ENCODE measurements at places on chromosomes 5 and 9.
A peak's percentile ranks its signal among the peaks of the same experiment; 100 is the strongest.

DNA sequence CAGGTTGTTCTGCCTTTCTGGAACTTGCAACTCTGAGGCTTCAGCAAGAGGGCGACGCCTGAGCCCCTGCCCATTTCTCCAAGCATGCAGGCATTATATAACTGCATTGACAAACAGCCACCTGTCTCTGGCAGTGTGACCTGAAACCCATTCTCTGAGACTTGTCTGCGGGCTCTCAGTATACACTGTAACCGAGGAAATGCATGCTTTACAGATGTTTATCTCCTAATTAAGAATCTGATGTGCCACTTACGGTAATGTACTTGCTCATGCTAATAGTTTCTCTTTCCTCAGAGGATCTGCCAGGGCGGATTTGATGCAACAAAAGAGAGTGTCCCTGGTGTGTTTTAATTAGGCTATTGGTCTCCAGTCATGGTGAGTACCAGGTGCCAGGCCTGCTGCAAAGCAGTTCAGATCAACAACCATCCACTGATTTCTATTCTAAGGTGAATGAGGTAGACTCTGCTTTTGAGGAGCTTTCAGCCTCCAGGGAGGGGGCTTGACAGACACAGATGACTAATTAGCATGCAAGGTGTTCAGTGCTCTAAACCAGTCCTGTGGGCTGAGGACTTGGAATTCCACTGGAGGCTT is 593.7 kb upstream of the KLF4 start:
- no peak for DNase-seq

DNA sequence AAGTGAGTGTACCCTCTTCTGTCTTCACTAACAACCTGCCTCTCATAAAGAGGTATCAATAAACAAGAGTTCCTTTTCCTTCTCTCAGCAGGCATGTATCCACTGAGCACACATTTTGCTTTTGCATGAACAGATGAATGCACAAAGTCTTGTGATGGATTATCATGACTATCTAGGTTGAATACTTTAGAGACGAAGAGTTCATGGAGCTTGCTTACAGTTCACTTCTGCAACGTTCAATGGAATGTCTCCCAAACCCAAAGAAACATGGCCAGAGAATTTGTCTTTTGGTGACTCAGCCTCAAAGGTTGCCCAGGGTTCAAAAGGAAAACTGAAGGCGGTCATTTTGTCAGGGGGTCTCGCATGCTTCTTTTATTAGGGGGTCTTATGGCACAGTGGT is 55.4 kb downstream of the BRINP1 start:
- DNase-seq: no peak

GRCh38 chr5:150376799-150377771 is 19.6 kb downstream of the TCOF1 start:
- DNase-seq: no peak

- DNase-seq: no peak
Observed at GRCh38 chr5:20323323-20323722, 335.3 kb upstream of the CDH18 start.

DNA sequence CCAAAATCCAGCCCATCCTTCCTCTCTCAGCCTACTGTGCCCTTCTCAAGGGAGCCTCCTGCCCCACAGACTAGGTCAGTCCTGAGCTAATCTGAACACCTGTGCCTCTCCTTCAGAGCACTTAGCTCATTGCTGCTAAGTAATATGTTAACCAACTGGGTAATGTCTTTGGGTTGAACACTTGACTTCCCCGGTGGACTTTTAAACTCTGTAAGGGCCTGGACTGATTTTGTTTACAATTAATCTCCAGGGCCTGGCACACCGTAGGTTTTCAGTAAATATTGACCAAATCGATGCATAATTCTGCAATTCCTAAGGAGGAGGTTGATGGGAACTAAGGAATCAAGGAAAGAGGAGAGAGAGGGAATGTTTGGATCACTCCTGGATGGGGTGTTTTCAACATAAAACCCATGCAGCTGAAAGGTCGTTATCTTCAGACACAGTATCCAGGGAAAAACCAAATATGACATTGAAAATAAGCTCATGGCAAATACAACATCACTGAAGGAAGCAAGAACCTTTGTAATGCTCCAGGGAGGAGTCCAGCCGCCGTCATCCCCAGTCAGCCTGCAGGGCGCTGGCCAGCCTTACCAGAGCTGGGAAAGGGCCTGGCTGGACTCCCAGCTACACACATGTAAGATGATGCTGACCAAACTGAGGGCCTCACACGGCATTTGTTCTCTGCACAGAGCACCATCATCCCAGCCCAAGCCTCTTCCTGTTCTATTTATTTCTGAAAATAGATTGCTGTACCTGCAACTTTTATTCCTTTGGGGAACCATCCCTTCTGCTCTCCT is 166.3 kb downstream of the C5orf15 start:
- DNase-seq: no peak

DNA sequence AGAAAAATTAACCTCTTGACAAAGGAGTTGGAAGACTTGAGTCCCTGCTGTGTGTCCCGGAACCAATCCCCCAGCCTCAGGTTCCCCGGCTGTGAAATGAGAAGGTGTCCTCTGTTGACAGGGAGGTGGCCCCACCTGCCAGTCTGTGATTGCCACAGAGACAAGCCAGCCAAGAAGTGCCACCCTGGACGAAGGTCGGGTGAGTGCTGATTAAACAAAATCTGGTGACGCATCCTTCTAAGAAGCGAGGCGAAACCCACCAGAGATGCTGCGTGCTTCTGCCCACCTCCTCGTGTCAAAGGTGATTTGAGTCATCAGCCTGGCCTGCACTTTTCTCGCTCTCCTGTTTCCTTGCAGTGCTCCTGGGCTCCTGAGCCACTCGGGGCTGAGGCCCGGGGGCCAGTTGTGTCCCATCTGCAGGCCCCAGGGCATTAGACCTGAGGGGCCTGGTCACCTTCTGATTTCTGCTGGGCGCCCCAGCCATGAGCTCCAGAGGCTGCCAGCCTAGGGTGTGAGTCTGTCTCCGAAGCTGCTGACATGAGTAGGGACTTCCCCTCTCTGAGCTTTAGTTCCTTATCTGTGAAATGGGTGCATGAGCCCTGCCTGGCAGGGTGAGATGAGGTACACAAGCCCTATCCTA is 28.7 kb downstream of the NEK6 start:
- no peak for DNase-seq

GRCh38 chr5:132205385-132206125 is 22.1 kb downstream of the P4HA2 start:
- no peak for DNase-seq

- DNase-seq: no peak
Observed at GRCh38 chr5:40599676-40600075, 80.0 kb upstream of the PTGER4 start.

DNA sequence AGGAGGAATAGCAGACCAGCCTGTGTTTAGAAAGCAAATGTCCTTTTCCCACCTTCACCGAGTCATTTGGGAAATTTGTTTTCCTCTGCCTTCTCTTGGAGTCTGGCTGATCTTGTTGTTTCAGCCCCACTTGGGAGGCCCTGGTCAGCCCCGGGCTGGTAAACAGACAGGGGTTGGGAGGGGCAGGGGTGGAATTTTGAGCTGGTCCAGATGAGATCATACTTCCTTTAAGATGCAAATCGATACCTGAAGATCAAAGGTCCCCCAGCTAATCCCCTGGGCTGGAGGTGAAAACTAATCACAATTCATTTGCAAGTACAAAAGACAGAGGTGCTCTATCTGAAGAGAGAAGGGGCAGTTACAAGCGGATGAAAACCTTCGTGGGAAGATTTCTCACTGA is 118.4 kb downstream of the PAPPA start:
- no peak for DNase-seq

DNA sequence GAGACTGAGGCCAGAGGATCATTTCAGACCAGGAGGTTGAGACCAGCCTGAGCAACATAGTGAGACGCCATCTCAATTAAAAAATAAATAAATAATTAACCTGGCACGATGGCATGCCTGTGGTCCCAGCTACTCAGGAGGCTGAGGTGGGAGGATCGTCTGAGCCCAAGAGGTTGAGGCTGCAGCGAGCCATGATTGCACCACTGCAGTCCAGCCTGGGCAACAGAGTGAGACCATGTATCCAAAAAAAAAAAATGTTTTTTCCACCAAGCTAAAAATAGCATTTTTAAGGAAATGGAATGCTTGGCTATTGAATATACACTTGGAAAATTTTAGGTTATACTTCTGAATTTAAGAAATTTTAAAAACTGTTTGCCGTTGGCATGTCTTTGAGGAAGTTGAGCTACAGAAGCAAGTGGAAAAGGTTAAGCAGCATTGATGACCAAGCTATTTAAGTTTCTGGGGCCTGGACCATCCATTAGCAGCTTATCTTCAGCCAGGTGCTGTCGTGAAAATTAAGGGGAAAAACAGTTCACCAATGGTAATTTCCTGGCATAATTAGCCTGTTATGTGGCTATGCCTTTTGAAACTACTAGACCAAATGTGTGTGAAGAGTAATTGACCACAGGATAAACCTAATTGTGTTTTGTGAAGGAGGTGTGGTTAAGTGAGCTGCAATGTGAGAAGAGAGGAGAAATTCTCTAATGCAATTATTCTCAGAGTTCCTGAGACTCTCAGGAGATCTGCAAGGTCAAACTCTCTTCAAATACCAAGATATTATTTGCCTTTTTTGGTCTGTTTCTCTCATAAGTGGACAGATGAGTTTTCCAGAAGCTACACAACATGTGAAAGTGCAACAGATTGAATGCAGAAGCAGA is 21.0 kb downstream of the F2R start:
- no peak for DNase-seq

DNA sequence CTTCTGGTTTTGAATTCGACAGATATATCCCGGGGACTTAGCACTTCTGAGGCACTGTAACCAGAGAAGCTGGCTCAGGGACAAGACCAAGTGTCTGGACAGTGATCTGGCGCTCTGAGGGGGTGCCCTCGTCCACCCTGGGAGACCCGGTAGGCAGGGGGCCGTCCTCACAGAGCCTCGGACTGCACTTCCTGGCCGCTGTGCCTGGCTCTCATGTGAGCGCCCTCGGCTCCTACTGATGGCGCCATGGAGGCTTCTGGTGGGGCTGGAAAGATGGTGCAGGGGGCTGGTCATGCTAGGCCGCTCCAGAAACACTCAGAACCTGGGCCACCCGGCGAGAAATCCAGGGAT is 18.8 kb upstream of the SLC6A3 start:
- DNase-seq: no peak

GRCh38 chr5:33299621-33300208 is 141.1 kb upstream of the TARS1 start:
- no peak for DNase-seq

DNA sequence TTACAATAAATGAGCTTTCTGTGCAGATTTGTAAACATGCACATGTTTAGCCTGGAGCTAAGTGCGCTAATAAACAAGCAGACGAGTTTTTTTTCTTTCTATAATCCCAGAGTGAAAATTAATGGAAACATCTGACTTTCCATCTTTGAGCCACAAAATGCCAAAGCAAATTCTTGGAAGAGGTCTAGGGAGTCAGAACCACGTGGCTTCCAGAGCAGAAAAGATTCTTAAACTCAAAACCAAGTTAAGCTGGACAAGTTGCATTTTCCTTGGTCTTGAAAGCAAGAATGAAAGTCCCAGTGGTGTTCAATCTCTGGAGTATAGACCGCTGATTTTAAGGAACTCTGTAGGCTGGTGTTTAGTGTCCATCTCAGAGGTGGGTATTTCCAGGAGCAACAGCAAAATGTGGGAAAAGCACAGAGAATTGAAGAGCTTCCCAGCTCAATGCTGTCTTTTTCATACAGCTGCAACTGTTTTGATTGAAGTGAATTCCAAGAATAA is 71.4 kb downstream of the MYO10 start:
- DNase-seq: no peak

- no peak for DNase-seq
Observed at GRCh38 chr9:19252885-19253219, 22.4 kb downstream of the DENND4C start.

DNA sequence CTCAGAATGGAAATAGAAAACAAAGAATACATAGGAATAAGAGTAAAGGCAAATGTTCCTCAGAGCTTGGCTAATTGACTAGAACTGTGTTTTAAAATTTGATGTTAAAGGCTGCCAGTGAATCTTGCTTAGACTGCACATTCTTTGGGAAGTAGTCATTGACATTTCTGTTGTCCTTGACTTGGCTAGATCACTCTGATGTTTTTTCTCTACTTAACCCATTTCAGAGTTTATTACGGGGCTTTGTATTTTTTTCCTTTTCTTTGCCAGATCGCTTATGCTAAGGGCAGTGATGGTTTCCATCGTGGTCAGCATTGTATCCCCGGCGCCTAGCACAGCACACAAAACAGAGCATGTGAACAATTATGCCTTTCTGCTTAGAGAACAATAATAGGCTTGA is 1126.7 kb upstream of the CDH9 start:
- no peak for DNase-seq

GRCh38 chr5:151058301-151058700 is 22.5 kb downstream of the TNIP1 start:
- no peak for DNase-seq

- DNase-seq: no peak
Observed at GRCh38 chr5:148986636-148987035, 76.2 kb downstream of the SH3TC2 start.

- DNase-seq: no peak
Observed at GRCh38 chr5:96439477-96440184, 6.6 kb upstream of the PCSK1 start.

DNA sequence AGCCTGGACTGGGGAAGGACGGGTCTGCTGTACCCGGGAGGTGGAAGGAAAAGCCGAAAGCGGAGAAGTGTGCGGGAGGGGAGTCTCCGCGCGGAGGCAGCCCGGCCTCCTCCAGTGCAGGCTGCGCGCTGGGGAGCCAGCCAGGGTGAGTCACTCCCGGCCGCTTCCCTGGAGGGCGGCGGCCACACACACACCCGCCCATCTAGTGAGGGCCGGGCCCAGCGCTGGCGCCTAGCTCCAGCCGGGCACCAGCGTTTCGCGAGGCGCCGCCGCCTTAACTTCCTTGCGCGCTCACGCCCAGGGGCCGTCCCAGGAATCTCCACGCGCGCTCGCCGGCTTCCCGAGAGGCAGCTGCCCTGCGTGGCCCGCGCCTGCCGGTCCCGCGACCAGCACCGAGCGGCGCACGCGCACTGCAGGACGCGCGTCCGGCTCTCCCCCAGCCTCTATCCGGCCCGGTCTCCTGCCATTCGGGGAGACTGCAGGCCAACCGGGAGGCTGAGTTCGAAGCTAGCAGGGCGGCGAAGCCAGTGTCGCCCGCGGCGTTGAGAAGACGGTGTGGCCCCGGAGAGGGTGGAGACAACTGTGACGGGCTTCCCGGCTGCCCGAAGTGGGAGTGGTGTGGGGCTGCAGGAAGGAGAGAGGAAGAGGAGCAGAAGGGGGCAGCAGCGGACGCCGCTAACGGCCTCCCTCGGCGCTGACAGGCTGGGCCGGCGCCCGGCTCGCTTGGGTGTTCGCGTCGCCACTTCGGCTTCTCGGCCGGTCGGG is at the start of gene JAK2:
JAK2 (plus strand) TSS at position 652 of the 765 bp plus-strand sequence. CDS start 36,716 bp downstream, outside the sequence.
- DNase-seq: peak; percentile 68

DNA sequence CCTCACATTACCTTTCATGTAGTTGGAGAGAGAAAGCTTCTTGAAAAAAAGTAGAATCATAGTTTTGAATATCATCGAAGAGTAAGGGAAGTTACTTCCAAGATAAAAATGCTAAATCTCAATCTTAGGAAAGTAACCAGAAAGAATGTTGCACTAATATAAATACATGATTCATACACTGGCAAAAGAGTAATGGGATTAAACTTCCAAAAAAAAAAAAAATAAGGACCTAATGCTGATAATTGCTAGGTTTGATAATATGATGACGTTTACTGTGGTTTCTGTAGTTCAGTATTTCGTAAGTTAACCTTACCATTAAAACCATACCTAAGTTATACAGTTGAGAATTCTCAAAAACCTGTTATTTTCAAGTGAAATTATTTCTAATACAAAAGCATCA is 573.8 kb upstream of the CDH9 start:
- DNase-seq: no peak

Data from activated T-helper 1 cell treated with anti-CD3 and anti-CD28 coated beads, Interleukin-2, amount 50 U/mL, for 16 hours (primary cell).